Liver (tissue), 10 donors: ENCODE measurements at places on chromosomes 2 and 18. TPM values are rescaled to one million over a fixed set of nuclear protein-coding genes. Genes with fewer than 3 reads are reported as not detected.
A peak's percentile ranks its signal among the peaks of the same experiment; 100 is the strongest.

MSH6 gene
- total RNA-seq, result 40.5 TPM

PJVK gene
- 2.3 TPM for total RNA-seq

RNF125 gene
- 3.8 TPM for total RNA-seq

RAX gene
- total RNA-seq, result not detected

TIGD1 gene
- 1.8 TPM for total RNA-seq

TDRD15 gene
- 0.59 TPM for total RNA-seq

IL1RL1 gene
- 6.2 TPM for total RNA-seq

- DNase-seq, result no peak
Measured at GRCh38 chr2:145598434-145598833, 1078.5 kb upstream of the ZEB2 start.

GRCh38 chr18:26089293-26090129 lies 902 bp downstream of the SS18 start:
- DNase-seq, result peak; percentile 35

- DNase-seq, result no peak
Measured at GRCh38 chr2:179793238-179793637, 68.2 kb downstream of the ZNF385B start.

DNA sequence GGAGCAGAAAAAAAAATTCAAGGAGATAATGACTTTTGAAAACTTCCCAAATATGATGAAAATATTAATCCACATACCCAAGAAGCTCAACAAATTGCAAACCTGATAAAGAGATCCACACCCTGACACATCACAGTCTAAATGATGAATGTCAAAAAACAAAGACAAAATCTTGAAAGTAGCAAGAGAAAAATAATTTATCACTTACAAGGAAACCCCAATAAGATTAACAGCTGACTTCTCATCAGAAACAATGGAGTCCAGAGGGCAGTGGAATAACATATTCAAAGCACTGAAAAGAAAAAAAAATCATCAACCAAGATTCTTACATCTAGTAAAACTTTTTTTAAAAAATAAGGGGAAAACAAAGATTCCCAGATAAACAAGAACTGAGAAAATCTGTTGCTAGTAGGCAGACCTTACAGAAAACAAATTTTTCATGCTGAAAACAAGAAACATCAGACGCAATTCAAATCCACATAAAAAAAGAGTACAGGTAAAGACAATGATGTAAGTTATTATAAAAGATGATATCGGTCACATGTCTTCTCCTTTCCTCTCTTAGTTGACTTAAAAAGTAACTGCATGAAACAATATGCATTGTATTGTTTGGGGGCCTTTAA lies 21.3 kb downstream of the SLC66A2 start:
- no peak for DNase-seq

DNA sequence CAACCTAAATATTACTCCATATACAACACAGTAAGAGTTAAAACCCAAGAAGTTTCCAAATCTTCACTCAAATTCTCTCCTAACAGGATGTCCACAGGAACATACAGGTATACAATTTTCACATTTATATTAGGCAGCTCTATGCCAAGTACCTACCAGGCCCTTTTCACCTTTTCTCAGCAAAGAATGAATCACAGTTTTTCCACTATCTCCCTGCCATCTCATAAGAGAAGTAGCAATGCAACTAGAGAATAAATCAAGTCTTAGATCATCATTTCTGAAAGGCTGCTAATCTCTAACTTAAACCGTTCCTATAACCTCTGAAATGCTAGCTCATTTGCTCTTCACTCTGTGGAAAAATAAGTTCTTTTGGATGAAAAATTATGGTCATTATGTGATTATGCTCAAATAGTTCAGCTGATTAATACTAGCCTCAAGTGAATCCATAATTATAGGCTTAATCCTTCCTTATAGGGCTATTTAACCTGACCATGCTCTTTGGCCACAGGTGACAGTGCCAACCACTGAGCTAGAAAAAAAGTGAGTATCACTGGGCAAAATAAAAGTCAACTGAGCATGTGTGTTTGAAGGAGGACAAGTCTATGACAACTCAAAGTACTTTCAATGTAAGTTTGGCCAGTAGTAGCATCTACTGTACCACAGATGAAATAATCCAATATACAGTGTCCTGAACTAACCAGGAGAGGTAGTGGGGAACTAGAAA lies 79.7 kb downstream of the COBLL1 start:
- DNase-seq, result no peak

GRCh38 chr2:226086190-226086589 lies 686.7 kb downstream of the NYAP2 start:
- DNase-seq, result no peak

DNA sequence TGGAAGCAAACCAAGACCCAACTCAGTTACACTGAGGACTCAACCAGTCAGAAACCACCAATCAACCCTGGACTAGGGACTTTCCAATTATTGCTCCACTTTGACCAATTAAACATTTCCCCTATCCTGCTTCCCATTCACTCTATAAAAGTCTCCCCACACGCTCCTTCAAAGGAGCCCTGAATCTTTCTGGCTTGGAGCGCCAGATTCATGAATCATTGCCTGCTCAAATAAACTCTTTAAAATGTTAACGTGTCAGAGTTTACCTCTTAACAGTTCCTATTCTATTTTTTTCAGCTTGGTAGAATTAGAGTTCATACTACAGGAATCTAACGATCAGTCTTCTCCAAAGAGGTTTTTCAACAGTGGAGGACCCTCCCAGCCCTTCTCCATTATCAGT lies 20.7 kb upstream of the SULT1C2 start:
- DNase-seq, result no peak

DNA sequence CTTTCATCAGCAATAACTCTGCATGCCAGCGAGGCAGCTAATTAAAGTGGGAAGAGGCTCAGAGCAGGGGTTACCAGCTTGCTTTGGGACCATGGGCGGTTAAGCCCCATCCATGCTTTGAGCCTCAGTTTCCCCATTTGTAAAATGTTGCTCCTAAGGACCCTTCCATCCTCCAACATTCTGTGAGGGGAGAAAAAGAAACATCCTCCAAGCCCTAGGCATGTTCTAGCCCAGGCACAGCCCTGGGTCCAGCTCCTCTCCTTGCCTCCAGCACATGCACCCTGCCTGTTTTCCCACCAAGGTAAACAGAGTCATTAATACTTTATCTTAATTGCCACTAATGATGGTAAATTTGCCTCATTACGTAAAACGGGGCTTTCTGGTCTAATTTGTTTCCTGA lies 113.3 kb upstream of the MYCN start:
- no peak for DNase-seq

- DNase-seq, result no peak
Measured at GRCh38 chr18:40993363-40993762, 961.7 kb upstream of the PIK3C3 start.

DNA sequence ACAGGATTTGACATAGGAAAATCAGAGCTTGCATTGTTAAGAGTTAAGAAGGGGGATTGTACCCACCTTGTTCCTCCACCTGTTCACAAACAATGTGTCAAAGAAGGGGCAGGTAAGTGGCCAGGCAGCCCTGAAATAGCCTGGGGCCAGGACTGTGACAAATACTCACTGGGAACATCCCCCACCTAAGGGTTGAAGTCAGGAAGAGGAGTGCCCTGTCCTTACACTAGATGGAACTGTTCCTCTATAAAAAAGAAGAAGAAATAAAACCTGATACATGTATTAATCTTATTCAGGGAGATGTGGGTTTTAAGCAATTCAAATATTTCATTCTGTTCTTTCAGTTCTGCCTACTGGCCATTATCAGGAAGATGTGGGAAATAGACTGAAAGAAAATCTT lies 41.9 kb downstream of the TACR1 start:
- no peak for DNase-seq

- peak; percentile 40 for DNase-seq
Measured at GRCh38 chr18:8609659-8610458, 622 bp downstream of the RAB12 start.

GRCh38 chr18:79603321-79604204 lies 76.0 kb upstream of the CTDP1 start:
- DNase-seq, result no peak

DNA sequence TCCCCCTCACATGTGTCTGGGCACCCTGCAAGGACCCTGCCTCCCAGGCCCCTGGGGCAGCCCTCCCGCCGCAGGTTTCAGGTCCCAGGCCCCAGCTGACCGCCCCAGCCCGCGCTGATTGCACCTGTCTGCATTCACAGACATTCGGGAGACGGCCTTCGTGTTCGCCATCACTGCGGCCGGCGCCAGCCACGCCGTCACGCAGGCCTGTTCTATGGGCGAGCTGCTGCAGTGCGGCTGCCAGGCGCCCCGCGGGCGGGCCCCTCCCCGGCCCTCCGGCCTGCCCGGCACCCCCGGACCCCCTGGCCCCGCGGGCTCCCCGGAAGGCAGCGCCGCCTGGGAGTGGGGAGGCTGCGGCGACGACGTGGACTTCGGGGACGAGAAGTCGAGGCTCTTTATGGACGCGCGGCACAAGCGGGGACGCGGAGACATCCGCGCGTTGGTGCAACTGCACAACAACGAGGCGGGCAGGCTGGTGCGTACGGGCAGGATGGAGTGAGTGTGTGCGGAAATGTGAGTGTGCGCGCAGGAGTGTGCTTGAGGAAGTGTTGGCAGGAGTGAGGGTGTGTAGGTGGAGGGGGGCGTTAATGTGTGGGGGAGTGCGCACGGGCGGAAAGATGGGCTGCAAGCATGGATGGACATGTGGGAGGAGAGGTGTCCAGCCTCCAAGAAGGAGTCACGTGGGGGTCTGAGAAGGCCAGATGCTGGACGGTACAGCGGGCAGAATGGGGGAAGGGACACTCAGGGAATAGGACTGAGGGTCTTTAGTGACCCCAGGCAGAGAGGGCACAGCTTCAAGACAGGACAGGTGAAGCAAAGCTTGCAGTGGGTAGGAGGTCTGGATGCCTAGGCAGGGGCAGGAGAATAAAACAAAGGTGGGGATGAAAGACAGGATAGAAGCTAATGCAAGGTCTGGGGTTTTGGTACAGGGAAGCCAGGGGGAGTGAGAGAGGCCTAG lies 9.0 kb upstream of the WNT10A start:
- DNase-seq, result no peak

GRCh38 chr2:47357483-47357882 lies 45.5 kb upstream of the MSH2 start:
- no peak for DNase-seq

DNA sequence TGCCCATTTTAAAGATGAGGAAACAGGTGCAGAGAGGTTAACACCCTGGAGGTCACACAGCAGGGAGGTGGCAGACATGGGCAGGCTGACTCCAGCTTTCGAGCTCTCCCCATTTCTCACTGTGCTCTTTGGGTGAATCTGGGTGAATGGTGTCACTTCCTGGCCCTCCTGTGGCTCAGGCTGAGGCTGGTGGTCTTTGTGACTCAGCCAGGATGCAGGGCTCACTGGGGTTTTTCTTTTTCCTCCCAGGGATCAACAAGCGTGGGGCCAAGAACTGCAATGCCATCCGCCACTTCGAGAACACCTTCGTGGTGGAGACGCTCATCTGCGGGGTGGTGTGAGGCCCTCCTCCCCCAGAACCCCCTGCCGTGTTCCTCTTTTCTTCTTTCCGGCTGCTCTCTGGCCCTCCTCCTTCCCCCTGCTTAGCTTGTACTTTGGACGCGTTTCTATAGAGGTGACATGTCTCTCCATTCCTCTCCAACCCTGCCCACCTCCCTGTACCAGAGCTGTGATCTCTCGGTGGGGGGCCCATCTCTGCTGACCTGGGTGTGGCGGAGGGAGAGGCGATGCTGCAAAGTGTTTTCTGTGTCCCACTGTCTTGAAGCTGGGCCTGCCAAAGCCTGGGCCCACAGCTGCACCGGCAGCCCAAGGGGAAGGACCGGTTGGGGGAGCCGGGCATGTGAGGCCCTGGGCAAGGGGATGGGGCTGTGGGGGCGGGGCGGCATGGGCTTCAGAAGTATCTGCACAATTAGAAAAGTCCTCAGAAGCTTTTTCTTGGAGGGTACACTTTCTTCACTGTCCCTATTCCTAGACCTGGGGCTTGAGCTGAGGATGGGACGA lies 13.2 kb downstream of the ITM2C start:
- DNase-seq, result no peak
